ENCODE measurements at places on chromosomes 6 and 20. TPM values are rescaled to one million over a fixed set of nuclear protein-coding genes. Genes with fewer than 3 reads are reported as not detected.

Gene SLC17A9
- total RNA-seq: 0.41 TPM

Gene ZNF831
- 0.98 TPM for total RNA-seq

Gene IYD
- total RNA-seq: not detected

DNA sequence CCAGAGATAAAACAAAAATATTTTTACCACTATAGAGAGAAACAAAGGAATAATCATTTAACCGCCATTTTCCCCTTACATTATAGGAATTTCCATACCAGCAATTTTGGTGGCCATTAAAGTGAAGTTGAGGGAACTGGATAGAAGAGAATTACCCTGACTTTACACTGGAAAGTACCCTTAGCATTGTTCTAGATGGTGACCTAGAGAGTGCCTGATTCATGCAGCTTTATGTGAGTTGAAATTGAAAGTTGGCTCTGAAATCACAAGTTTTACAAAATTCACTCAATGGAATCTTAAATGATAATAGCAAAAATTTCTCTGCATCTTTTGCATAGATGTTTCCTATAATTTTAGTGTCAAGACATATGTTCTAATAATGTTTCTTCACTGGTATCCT, 55.7 kb upstream of the PREP start:
- DNase-seq: peak; percentile 47

DNA sequence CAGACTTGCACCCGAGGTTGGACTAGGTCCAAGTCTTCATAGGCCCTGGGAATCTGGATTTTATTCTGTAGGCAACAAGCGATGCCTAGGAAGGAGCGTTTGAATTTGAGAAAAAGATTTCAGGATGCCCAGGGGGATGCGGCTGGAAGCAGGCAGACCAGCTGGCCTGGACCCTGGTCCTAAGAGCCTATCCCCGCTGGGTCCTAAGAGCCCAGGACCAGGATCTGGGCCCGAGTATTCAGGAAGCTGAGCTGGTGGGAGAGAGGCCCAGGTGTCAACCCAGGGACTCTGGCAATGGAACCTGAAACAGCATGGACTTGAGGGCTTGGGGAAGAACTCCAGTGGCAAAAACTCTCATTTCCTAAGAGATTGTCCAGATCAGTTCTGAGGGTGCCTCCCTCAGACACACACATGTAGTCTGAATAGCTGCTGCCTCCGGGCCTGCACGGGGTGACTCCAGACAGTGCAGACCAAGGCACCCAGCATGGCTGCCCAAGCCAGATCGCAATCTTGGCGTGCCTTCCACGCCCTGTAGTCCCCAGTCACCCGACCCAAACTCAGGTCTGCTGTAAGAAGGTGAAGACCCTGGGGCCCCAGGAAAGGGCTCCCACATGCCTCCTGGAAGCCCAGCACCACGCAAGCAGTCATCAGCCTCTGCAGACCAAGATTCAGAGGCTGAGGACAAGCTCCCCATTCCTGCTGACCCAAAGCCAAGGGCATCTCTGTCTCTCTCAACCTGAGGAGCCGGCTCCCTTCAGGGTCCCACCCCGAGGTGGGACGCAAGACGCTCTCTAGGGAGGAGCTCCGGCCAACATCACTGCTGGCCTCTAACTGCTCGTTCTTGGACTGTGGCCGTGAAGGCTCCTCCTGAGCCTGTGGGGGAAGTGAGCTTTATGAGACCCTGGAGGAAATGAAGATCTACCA, 34.4 kb downstream of the RRBP1 start:
- DNase-seq: no peak

DNA sequence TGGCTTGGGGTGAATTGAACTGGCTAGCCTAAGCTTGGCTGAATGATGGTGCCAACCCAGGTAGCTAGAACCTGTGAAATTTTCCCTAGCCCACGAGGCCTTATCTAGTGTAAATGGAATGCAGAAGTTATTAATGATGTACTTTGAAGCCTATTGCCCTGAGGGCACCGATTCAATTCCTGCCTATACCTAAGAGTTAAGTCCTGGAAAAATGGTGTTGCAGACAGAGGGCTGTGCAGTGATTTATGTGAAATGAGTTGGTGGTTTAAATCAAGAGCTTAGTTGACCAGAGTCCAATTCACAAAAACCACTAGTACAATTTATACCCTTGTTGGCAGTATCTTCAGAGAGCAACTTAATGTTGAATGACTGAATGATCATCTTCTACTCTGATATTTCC, 373.8 kb upstream of the JAG1 start:
- peak; percentile 6 for DNase-seq

DNA sequence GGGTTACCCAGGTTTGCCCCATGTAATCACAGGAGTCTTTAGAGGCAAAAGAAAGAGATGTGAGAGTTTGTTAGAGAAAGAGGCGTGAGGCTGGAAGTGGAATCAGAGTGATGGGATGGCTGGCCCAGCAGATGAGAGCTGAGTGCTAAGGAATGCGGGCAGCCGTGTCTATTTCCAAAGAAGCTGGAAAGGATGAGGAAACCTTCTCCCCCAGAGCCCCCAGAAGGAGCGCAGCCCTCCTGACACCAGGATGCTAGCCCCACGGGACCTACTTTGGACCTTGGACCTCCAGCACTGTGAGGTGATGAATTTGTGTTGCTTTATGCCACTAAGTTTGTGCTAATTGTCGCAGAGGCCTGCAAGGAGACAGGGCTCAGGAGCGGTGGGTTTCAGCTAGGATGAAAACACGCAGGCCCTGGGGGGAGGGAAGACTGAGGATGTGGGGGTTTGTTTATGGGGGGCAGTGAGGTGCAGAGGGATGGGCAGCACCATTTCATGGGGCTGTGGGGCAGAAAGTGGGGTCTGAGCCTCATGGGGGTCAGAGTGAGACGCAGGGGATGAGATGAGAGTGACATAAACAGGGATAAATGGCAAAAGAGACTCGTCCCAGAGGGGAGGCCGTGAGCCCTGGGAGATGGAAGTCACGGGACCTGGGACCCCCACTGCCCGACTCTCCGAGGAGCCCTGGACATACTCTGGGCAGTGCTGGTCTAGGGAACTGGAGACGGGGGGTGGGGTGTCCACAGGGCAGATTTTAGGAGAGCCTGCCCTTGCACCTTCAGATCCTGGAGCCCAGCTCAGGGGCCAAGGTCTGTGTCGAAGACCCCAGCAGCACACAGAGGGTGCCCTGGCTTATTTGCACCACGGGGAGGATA, 160.2 kb downstream of the NFATC2 start:
- DNase-seq: no peak

All from fibroblast of the aortic adventitia (primary cell).